Suppressor macrophage treated with lipopolysaccharide for 4 hours (primary cell): ENCODE measurements at places on chromosomes 6 and 20.

GRCh38 chr20:62998449-62998848 lies 8.3 kb downstream of the BHLHE23 start:
- no peak for DNase-seq

DNA sequence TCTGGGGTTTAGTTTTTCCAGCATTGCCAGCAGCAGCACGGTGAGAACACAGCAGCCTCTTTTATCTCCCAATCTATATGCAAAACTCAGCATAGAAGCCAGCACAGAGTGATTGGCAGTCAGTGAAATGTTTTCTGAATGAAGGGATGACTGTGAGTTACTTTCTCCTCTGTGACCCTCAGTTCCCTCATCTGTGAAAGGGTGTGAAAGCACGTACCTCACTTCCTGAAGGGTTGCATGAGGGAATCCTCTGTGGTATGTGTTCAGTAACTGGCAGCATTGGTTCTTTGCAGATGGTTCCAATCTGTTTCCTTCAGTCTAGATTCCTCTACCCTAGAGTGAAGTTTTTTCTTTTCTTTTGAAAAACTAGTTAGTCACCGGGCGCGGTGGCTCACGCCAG lies 40.0 kb downstream of the EFCAB8 start:
- no peak for DNase-seq

- DNase-seq: no peak
These were observed 2.4 kb downstream of the ABT1 start for GRCh38 chr6:26599134-26599533.

- no peak for DNase-seq
These were observed 505.4 kb upstream of the CITED2 start for GRCh38 chr6:139879823-139880356.

DNA sequence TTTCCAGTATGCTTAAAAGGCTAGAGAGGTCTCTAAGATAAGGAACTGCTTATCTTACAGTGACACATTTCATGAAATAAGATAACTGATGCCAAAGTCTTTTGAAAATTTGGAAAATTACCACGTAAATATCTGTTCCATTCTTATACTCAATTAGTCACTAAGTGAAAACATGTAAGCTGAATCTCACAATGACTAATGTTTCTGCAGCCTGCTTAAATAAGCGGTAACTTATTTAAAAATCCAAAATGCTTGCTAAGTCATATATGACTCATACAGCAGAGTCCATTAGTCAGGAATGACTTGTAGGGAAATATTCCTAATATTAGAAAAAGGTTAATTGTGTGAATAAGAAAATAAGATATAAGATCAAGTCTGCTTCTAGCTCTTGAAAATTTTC lies 27.8 kb upstream of the LGSN start:
- DNase-seq: peak; percentile 82

DNA sequence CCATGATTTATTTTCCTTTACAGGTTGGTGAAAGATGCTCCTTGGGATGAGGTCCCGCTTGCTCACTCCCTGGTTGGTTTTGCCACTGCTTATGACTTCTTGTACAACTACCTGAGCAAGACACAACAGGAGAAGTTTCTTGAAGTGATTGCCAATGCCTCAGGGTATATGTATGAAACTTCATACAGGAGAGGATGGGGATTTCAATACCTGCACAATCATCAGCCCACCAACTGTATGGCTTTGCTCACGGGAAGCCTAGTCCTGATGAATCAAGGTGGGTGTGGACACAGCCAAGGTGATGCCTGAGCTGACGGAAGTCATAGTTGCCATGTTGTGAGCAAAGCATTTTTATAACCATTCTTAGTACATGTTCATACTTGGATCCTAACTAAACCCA lies 34.6 kb upstream of the CALHM6 start:
- DNase-seq: no peak

DNA sequence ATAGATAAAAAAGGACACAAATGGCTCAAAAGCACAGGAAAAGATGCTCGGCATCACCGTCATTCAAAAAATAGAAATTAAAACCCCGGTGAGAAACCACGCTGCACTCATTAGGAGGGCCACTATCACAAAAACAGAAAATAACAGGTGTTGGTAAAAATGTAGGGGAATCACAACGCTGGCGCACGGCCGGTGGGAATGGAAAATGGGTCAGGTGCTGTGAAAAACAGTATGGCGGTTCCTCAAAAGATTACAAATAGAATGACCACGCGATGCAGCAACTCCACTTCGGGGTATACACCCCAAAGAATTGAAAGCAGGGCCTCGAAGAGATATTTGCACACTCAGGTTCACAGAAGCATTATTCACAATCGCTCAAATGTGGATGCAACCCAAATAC lies 28.3 kb downstream of the NPEPL1 start:
- no peak for DNase-seq

- no peak for DNase-seq
These were observed 678.6 kb upstream of the CITED2 start for GRCh38 chr6:140052736-140053729.

DNA sequence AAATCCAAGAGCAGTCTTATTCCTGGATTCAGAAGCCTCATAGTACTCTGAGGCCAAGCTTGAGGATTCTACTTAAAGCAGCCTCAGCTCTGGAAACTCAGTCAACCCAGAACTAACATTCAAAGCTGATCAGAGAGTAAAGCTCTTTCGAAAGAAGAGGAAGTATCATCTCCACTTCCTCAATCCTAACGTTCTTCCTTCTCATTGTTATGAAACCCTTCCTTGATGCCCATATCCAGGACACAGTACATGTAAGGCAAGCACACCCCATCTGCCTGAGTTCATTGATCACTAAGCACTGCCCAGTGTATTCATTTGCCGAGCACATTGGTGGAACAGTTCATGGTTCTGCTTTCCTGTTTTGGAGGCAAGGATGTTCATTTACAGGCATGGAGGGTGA lies at the start of gene IPCEF1:
IPCEF1 (minus strand) TSS at position 114 of the 400 bp plus-strand sequence. CDS start 90,856 bp downstream, outside the sequence.
- peak; percentile 83 for DNase-seq

DNA sequence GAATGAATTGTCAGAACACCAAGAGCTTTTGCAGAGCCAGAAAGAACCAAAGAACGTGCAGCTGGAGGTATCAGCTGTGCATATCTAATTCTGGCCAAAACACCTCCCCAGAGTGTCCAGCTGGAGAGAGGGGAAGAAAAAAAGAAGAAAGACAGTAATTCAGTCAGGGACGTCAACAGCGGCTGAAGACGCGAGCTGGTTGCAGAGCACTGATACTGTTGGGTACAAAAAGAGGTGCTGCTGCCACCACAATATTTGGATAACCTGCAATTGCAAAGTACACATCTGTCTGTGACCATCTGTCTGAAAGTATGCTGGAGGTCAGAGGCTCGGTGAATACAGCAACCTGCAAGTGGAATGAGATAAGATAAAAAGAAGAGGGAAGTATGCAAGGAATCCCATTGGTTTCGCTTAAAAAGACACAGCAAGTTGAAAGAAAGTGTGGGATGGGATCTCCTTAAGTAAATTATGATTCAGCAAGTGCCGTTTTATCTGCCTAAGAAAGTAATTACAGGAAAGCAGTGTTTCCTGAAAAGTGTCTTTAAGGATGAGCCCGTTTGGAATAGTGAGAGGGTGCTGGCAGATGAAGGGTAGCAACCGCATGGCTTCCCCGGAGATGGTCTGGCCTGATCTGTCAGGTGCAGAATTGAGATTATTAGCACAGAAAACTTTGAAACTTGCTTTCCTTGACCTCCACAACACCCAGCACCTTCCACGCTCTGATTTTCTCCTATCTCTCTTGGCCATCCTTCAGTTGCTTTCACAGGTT lies 189.9 kb upstream of the PRDM1 start:
- no peak for DNase-seq

DNA sequence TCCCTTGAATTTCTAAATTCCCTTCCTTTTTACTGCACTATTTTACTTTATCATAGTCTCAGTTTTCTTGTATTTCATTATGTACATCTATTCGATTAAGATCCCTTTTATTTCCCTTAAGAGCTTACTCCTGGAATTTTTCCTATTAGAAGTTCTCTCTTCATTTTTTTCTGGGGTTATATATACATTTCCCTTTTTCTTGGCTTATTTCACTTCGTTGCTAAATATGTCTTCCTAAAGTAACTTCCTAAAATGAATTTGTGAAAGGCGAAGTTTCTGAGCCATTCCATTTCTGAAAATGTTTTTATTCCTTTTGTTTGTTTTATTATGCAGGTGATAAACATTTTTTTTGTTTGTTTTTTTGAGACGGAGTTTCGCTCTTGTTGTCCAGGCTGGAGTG lies 5.9 kb upstream of the CD109 start:
- DNase-seq: no peak

GRCh38 chr6:96330884-96331283 lies 190.7 kb upstream of the UFL1 start:
- DNase-seq: no peak

DNA sequence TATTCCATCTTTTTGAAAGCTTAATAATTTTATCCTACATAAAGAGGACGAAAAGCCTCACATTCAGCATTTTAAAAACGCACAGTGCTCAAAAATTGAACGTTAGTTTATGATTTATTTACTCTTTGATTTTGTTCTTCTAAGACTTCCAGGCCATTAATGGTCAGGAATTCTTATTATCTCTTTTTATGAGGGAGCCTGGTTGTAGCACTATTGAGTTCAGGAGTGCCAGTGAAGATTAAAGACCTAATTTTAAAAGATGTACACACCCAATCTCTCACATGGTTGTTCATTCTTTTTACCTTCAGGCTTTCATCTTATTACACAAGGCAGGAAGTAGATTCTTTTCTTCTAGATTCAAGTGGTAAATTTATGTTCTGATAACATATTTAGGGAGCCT lies 68.6 kb downstream of the HDDC2 start:
- no peak for DNase-seq

DNA sequence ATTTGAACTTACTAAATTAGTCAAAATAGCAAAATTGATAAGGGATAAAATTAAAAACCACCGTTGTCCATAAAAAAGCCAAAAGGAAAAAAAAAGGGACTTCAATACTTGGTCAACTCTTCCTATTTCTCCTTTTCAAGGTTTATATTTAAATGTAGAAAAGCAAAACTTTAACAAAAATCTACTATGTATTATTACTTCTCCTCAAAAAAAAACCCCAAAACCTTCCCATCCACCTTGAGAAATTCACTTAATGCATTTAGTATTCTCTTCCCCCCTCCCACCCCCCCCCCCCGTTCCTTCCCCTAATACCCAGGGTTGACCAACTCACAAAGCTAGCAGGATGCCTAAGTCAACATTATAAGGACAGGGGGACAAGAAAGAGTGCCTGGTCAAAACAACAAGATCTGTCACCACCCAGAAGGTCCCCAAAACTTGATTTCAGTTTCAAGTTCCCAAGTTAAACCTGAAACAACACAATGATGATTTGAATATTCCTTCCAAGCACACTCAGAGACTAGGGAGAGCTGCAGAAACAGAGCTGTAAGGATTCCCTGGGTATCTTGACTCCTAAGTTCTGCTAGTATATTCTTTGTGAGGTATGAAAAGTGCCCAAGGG lies 14.6 kb downstream of the GMDS start:
- DNase-seq: peak; percentile 17

DNA sequence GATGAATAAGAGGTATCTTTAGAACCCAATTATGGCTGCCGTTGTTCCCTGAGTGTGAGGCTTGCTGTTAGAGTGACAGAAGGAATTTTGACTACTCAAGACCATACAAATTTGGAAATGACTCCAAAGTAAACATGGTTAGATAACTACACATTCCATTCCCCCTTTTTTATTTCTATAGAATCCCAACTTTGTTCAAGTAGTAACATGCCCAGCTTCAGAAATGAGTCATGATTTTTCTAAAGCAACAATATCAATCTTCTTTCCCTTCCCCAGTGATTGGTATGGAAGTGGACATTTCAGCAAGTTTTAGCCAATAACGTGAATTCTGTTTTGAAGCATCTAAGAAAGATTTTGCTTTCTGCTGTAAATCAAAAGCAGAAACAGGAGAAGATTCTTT lies 37.8 kb downstream of the HCRTR2 start:
- DNase-seq: no peak

- DNase-seq: peak; percentile 94
These were observed 16.1 kb upstream of the SERPINB1 start for GRCh38 chr6:2857580-2858337.

DNA sequence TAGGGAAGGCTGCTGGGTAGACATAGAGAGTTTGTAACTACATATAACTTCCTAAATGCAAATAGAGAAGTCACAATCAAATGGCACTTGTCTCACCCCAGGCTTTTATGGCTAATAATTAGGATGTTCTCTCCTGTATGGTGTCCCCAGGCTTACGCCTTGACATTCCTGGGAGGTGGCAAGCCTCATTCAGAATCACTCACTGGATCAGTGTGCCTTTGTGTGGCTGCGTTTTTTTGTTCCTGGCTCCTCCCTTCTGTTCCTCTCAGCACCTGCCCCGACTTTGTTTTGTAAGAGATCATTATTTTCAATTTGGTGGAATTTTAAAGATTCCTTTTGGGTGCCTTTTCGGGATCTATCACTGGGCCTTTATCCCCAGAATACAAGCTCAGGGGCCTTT lies 5.7 kb downstream of the LAMP5 start:
- DNase-seq: no peak

- DNase-seq: no peak
These were observed 353.1 kb upstream of the TSHZ2 start for GRCh38 chr20:52619101-52619500.

- no peak for DNase-seq
These were observed 138.7 kb downstream of the MYB start for GRCh38 chr6:135319819-135320218.

DNA sequence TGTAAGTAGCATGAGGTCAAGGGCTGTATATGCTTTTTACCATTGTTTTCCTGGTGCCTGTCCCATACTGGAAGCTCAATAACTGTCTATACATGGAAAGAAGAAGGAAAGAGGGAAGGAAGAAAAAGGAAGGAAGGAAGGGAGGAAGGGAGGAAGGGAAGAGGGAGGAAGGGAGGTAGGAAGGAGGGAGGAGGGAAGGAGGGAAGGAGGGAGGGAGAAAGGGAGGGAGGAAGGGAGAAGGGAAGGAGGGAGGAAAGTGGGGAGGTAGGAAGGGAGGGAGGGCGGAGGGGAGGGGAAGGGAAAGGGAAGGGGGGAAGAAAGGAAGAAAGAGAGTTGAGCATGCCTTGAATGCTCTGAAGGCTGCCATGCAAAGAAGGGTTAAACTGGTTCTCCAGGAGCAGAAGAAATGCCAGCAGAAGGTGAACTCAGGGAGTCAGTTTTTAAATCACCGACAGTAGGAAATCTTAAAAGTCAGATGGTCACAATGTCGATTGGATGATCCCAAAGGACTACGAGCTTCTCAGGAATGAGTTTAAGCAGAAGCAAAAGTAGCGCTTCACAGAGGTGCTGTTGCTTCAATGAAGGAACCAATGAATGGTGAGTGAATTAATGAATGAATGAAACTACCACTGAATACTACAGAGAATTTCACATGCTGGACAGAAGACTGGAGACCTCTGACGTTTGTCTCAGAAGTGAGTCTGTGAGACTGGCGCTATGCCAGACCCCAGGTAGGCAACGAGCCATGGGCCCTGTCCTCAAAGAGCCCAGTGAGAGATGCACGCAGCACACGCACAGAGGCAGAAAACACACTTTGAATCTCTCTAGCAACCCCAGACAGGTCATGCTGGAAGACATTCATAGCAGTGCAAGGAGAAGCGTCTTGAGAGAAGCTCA lies 117.6 kb downstream of the MRPL14 start:
- no peak for DNase-seq

DNA sequence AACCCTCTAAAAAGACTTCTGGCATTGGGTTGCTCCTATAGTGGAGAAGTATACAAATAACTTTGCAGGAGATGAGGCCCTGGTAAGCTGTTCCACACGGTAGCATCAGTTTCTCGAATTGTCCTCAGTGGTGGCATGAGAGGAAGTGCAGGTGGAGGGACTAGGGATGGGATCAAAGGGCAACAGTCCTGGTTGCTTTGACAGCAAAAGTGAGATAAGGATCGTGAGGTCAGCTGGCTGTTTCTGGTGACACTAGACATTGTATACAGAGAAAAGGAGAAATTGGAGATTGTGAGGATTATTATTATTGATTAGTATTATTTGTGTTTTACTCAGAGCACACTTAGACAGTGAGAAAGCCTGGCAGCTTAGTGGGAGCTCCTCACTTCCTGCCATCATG lies 61.3 kb upstream of the EXOC2 start:
- DNase-seq: no peak
